NCI-H526 treated with DMSO at 0.1 percent for 48 hours (cell line): ENCODE measurements at places on chromosomes 13 and 19.

DNA sequence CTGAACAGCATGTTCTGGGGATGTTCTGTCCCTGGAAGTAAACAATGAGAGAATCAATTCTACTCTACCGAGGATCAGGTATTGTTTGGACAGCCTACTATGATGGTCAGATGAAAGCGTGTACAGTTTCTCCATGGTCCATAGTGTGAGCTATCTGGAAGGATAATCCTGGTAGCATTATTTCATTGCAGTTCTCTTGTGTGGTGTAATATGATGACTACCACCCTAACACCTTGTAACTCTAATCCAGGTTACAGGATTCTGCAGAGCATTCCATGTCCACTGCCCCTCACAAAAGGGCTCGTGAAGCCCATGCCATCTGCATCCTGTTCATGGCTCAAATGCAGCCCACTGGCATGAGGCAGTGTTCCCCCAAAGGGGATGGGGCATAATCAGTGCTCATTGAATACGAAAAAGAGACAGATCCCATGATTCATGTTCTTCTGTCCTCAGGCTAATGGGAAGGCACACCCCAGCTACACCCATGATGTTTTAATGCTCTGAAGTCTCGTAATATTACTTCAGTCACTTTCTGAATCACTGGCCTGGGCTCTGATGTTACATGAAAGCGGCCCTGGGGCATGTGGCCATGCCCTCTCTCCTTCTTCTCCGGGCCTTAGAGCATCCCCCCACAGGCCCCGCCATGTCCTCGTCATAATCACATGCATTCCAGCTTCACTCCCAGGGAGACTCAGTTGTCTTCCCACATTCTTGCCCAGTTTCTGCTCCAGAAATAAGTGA lies 68.4 kb downstream of the HSPH1 start:
- DNase-seq, result no peak

GRCh38 chr13:99043831-99044231 lies 66.0 kb upstream of the DOCK9 start:
- DNase-seq, result peak; percentile 56

DNA sequence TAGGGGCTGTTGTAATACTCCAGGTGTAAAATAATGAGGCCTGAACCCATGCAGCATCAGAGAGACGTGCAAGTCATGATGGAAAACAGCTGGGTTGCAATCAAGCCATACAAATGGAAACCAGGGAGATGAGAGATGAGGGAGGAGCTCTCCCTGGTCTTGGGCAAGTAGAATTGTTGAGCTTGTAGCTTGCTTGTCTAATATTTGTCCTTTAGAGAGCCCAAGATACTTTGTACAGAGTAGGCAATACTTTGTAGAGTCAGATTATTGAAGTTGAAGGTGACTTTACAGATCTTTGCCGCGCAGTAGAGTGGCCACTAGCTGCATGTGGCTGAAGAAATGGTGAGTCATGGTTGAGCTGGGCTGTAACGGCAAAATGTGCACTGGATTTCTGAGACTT lies 8.3 kb downstream of the ATP8A2 start:
- no peak for DNase-seq

- DNase-seq, result no peak
Observed at GRCh38 chr19:34574704-34575103, 93.1 kb downstream of the WTIP start.

GRCh38 chr13:71775966-71776365 lies 91.0 kb downstream of the DACH1 start:
- DNase-seq, result no peak

GRCh38 chr19:50328224-50328872 lies 829 bp downstream of the KCNC3 start:
- no peak for DNase-seq

DNA sequence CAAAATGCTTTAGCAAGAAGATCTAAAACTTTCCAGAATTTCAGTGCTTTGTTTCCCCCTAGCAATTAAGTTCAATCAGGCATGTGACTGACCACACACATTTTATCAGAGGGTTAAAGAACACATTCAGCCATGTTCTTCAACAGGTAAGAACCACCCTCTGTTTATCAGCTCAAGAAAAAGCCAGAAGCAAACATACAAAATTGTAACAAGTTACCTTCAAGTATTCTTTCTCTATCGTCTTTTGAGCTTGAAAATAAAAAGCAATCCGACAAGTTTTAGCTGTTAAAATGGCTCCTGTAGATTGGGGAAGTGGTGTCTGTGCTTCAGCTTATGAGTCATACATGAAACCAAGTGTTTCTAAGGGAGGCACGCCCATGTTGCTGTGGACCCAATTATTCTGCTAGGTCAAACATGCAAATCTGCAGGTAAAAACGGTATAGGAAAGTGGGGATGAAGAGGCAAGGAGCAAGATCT lies at the start of gene ELF1:
ELF1 (minus strand) TSS at position 306 of the 477 bp plus-strand sequence. CDS start 37,262 bp downstream, outside the sequence.
- peak; percentile 96 for DNase-seq

DNA sequence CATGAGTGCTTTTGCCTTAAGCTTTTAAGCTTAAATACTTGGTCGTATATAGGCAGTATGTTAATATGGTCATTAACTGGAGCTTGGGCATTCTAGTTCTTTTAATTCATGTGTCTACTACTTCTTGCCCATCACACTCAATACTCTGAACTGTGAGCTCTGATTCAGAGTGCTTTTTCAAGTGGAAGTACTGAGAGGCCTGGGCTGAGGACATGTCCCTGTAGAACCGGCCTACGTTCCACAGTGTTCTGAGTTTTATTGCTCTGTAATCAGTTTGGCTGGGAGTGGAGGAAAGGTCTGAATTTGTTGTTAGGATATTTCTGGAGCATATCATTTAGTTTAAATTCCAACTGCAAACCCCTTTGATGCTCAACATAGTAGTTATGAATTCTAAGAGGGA lies 1744.8 kb upstream of the MIR17HG start:
- no peak for DNase-seq

DNA sequence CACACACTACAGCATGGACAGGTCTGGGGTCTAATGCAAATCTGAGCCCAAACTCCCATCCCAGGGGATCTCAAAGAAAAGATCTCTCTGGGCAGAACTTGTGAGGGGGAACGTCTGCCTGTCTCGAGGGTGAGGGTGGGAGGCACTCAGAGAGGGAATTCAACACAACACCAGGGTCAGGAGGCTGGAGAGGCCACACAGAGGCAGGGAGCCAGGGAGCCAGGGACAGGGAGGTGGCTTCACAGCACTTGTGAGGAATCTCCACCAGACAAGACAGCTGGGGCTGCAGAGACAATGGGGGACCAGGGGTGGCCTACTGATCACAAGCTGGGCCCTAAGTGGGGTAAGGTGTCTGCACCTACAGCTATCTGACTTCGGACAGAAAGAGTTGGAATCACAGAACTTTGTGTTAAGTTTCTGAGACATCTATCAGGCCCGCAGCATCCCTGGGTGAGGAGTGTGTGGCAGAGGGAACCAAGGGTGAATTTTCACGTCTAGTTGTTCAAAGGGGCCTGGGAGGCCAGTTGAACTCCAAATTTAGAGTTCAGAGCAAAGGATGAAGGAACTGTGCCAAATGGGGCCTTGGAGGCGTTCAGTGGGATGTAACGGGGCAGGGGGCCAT lies 12.7 kb upstream of the AKAP8L start:
- no peak for DNase-seq

DNA sequence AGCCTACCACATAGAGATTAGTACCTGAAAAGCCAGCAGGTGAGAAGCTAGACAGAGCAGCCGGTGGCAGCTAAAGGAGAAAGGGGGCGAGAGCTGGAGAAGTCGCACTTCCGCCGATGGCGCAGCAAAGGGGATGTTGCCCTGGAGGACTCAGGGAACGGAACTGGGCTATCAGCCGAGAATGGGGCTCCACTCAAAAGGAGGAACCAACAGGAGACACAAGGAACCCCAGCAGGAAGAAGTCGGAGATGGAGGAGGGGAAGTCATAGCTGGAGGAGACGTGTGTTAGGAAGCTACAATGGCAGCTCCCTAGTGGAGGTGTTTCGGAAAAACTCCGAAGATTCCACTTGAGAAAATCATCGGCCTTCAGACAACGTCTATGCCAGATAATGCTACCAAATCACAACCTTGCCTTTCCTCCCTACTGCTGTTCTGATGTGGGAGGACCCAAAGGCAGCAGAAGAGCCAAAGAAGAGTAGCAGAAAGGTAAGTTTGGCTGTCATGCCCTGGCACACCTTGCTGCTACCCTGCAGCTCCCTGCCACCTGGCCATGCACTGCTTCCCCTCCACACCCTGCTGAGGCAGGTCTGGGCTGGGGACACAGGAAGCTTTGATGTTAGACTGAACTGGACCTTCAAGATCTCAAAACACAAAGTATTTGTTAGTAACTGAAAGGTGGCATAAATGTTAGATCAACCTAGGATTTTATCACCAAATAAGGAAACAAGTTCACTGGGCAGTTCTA lies 127.9 kb downstream of the DLEU7 start:
- DNase-seq, result no peak

GRCh38 chr13:96481482-96481881 lies 391.6 kb downstream of the HS6ST3 start:
- DNase-seq, result no peak

GRCh38 chr19:49534632-49535385 lies 7.0 kb downstream of the RCN3 start:
- no peak for DNase-seq

GRCh38 chr19:11551603-11552235 lies 7.3 kb downstream of the ELOF1 start:
- no peak for DNase-seq

DNA sequence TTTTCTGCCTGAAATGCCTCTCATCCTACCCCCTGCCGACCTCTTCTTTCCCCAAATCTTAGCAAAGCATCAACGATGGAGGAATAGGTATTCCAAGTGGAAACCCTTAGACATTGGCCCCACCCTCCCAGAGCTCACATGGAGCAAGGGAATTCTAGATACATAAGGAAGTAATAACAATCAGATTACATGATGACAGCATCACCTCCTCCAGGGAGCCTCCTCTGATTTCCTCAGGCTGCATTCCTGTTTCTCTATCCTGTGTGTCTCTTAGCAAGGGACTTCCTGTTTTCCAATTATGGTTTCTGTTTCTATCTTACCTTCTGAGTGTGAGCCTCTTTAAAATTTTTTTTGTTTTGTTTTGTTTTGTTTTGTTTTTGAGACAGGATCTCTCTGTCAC lies 246.6 kb downstream of the TSHZ3 start:
- DNase-seq, result no peak

DNA sequence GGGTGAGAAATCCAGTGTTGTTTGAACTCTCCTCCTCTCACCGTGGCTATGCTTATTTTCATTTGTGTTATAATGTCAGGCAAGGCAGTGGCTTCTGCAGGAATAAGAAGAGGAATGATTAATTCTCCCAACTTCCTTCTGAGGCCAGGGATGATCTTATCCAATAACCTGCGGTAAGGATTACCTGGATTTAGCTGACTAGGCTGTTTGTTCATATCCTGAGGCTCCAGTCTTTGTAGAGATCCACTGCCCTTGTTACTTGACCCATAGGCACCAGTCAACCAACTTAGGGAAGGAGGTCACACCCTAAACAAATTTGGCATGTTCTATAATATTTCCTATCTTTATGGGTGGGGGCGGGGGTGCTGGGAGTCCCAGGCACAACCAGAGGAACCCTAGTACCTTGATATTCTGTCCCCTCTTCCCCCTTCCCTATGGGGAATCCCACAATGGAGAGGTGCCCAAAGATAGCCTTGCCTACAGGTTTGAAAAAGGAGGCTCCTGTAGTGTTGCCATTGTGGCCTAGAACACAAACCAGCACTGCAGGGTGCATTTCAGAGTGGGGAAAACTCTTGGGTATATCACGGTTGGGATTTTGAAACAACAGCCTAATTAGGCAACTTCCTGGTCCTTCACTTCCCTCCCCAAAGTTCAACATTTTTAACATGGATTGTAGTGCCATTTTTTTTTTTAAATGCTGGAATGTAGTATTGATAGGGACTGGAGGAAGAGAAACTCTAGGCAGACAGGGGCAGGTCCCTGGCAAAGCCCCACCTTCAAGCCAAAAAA lies 977.5 kb upstream of the SPRY2 start:
- DNase-seq, result no peak

GRCh38 chr13:104461049-104461448 lies 1394.8 kb upstream of the SLC10A2 start:
- no peak for DNase-seq

DNA sequence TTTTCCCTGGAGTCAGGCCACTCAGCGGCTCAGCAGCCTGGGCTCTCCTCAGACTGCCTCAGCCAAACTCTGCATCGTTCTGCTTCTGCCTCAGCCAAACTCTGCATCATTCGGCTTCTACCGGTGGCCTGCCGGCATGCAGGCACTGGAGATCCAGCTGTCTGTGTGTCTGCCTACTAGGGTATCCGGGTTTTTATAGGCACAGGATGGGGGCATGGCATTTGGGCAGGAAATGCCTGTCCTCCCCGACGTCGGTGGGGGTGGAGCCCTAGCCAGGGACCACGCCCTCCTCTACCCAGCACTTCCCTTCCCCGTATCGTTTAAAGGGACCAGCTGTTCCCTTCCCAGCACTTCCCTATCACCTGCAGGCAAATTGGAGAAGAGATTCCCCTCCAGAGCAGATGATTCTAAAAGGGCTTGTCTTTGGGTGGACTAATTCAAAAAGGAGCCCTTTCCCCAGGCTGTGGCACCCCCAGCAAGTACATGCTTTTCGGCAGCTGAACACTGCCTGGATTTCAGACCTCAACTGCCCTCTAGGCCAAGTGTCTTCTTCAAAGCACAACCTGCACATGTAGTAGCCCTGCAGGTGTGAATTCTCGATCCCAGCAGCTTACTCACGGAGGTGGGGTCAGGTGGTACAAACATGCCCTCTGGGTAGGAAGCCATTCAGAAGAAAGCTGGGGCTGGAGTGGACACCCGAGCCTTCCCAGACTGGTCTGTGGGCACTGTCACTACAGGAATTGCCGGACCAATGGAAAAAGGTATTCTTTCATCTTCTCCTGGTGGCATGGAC lies 25.4 kb upstream of the GPR12 start:
- peak; percentile 90 for DNase-seq

DNA sequence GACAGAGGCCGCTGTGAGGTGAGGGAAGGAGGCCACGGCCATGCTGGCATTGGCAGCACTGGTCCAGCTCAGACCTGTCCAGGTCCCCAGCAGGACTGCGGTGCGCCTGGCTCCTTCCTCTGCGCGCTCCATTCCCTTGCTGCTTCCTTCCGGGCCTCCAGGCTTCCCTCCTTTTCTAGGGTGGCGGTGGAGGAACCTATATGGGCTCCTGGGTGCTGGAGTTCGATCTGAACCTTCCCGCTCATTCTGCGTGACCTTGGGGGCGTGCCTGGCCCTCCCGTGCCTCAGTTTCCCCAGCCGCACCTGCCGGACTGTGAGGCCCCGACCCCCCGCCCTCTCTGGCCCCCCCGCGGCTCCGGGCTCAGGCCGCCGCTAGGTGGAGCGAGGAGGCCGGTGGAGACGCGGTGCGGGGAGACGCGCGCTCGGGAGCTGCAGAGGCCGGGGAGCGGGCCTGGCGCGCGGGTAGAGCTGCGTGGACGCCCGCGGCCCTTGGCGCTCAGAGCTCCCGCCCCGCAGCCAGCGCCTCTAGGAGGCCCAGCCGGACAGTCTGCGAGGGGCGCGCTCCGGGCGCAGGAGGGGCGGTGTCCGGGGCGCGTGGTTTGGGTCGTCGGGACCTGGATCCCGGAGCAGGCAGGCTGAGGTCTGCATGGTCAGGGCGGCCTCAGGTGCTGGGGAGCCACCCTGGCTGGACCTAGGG lies 29.9 kb downstream of the EFNA2 start:
- no peak for DNase-seq

GRCh38 chr13:79625517-79625916 lies 144.6 kb downstream of the NDFIP2 start:
- no peak for DNase-seq
